ENCODE measurements at places on chromosomes 5 and 9. TPM values are rescaled to one million over a fixed set of nuclear protein-coding genes. Genes with fewer than 3 reads are reported as not detected.
A peak's percentile ranks its signal among the peaks of the same experiment; 100 is the strongest.

The ADAMTS19 gene
- total RNA-seq = 7.8 TPM

- no peaks in the 10 kb centered on the region for H3K27me3 ChIP-seq
- peaks cover 29% of the 10 kb centered on the region for H3K4me1 ChIP-seq
- H3K4me3 ChIP-seq = peak overlapping the region; percentile 90
- no peak for DNase-seq
These were observed 478 bp downstream of the RAB14 start for GRCh38 chr9:121201045-121201737.

The COL15A1 gene
- 40.5 TPM for total RNA-seq

GRCh38 chr5:147509710-147510651 is at the start of gene DPYSL3:
Gene DPYSL3 (minus strand): TSS chr5:147510068. CDS start chr5:147509858, 210 bp downstream.
- H3K4me3 ChIP-seq = peak within 1 kb of the TSS; percentile 57
- H3K27ac ChIP-seq = peak within 1 kb of the TSS; percentile 75
- DNase-seq = peak; percentile 81
- H3K27me3 ChIP-seq = peaks cover 28% of the 10 kb centered on the region
- H3K4me1 ChIP-seq = peaks cover 10% of the 10 kb centered on the region

GRCh38 chr5:122259995-122260394 is 52.0 kb upstream of the SNCAIP start:
- H3K36me3 ChIP-seq = no peaks in the 10 kb centered on the region
- no peak for DNase-seq
- H3K27me3 ChIP-seq = no peaks in the 10 kb centered on the region

GRCh38 chr9:115010874-115011273 is 80.5 kb upstream of the TNFSF8 start:
- no peaks in the 10 kb centered on the region for H3K27me3 ChIP-seq
- no peak overlapping the region for H3K4me3 ChIP-seq
- H3K27ac ChIP-seq = no peak overlapping the region
- DNase-seq = no peak
- H3K4me1 ChIP-seq = peaks cover 2% of the 10 kb centered on the region

Data from lung (tissue), 17 donors.